ENCODE measurements at places on chromosomes 5 and 9. TPM values are rescaled to one million over a fixed set of nuclear protein-coding genes. Genes with fewer than 3 reads are reported as not detected.
A peak's percentile ranks its signal among the peaks of the same experiment; 100 is the strongest.

DNA sequence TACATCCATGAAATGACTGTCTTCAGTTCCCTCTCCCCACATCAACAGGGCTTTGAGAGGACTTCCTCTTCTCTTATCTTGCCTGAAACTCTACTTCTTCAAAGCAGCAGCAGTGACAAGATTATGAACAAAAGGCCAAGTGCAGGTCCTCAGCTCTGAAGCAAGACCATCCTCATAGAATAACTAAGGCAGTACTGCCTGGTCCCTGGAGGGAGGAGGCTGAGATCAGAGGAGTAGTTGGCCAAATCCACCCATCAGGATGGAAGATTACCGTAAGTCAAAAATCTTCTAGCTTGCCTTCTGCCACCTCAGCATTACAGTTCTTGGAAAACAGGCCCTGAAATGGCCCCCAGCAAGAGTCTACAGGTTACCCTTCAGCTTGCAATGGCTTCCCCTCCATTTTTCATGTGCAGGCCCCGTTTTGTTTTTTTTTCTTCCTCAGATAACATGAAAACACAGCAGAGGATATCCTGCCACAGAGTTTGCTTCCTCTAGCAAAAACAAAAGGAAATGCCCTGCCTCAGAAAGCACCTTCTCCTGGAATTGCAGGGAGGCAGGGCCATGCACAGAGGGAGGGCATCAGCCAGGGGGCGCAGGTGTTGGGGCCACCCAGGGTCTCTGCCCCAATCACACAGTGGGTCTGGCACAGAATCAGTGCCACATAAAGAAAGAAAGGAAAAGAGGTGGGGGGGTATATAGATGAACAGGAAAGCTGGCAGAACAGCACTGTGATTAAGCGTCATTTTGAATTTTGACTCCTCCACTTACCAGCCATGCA lies 40.0 kb downstream of the KLHL3 start:
- DNase-seq: no peak

GRCh38 chr5:51278539-51278938 lies 104.7 kb upstream of the ISL1 start:
- DNase-seq: no peak

GRCh38 chr5:168365581-168366081 lies 74.2 kb downstream of the WWC1 start:
- DNase-seq: no peak

- DNase-seq: peak; percentile 49
Observed at GRCh38 chr5:72366324-72366976, 46.3 kb downstream of the PTCD2 start.

DNA sequence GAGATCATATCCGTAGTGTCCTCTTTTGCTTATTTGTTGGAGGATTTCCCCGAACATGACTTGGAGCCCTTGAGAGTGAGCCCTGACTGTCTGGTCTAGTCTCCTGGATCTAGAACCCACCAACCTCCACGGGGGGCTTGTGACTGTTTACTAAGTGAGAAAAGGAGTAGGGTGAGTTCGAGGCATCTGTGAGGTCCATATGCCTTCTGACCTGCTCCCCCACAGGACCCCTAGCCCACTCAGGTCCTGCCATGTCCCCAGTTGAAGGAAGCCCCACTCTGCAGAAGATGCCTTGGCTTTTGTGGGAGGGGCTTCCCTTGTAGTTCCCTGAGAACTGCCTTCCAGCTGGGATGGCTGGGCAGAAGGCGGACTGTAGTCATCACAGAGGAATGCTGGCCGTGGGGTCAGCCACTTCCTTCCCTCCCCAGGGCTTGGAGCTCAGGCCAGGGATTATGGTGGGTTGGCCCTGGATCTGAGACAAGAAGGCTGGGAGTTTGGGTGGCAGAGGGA lies 7.0 kb upstream of the IRF1 start:
- no peak for DNase-seq

- DNase-seq: no peak
Observed at GRCh38 chr5:33973271-33973670, 11.2 kb downstream of the SLC45A2 start.

GRCh38 chr5:172002310-172002709 lies 4.1 kb downstream of the FBXW11 start:
- no peak for DNase-seq

- DNase-seq: no peak
Observed at GRCh38 chr5:137619191-137619870, 116.6 kb downstream of the KLHL3 start.

DNA sequence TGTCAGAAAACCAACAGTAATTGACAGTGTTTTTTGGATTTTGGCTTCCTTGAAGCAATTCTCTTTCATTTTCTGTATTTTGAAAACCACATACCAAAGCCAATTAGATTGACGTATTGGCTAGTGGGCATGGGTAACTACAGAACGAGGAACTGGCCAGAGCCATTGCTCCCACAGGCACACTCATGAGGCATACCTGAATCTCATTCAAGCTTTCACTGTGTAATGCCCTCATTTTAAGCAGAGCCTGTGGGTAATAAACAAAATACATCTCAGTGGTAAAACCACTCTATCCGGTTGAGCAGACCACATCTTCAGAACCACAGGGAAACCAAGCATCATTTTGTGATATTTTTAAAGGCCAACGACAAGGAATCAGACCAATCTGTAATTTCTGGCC lies 394.1 kb downstream of the ZNF608 start:
- DNase-seq: no peak

DNA sequence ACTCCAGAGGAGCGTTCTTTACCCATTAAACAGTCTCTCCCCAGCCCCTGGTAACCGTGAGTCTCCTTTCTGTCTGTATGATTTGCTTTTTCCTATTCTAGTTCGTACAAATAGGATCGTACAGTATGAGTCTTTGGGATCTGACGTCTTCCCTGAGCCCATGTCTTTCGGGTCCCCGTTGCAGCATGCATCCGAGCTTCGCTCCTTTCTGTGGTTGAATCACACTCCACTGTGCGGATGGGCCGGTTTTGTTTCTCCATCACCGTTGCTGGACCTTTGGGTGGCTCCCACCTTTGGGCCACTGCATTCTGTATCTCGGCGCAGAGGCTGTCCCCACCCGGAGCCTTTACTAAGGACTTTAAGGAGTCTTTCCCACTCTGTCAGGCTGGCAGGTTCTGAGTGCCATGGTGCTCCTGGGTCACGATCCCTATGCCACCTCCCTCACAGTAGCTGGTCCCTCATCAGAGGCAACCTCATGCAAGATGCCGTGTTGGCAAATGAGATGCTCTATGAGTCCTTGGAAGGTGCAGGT lies 145.7 kb upstream of the COL5A1 start:
- no peak for DNase-seq

DNA sequence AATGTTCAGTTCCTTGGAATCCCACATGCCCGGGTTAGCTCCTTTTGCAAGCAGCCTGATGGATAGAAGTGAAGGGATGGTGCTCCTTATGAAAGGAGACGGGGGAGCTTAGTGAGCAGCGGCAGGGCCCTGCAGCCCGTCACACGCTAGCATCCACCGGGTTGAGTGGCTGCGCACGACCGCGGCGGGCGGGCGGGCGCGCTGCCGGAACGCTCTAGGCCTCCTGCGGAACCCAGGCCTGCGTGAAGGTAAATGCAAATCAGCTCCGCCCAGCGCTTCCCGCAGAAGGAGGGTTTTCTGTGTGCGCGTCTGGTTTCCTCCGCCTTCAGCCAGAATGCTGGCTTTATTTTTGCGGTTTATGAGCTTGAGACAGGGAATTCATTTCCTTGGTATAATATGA lies 19.8 kb downstream of the IL12B start:
- no peak for DNase-seq

- DNase-seq: no peak
Observed at GRCh38 chr5:138273834-138274188, 610 bp downstream of the GFRA3 start.

DNA sequence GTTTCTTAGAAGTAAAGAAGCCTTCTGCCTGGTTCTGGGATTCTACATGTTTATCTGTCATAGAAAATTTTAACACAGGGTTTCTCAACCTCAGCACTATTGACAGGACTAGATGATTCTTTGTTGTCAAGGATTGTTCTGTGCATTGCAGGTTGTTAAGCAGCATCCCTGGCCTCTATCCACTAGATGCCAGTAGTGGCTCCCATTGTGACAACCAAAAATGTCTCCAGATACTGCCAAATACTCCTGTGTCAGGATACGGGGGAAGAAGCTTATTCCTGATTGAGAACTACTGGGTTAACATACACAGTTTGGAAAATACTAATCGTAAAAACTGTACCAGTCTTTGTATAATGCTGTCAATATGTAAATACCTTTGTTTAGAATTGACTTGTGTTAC lies 167.1 kb downstream of the NIPBL start:
- no peak for DNase-seq

DNA sequence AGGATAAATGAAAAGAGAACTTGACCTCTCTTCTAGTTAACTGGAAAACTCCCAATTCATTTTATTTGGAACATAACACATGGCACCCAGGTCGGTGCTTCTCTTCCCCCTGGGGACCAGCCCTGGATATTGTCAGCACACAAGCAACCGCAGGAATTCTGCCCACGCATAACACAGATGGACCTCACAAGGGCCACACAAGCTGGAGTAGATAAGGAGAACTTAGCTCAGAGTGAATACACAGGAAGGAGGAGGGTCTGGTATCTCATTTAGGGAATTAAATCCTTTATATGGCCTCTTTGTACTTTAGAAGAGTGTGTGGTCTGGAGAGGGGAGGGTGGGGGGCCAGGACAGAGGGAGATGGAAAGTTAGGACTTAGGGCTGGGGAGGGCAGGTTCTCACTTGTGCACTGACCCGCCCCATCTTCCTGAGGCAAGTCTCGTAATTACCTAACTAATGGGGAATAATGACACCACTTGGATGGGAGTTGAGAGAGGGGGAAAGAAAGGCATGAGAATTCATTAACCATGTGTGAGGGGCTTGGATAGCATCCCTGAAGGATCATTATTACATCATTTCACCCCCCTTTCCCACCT lies 341.2 kb upstream of the WWC1 start:
- no peak for DNase-seq

DNA sequence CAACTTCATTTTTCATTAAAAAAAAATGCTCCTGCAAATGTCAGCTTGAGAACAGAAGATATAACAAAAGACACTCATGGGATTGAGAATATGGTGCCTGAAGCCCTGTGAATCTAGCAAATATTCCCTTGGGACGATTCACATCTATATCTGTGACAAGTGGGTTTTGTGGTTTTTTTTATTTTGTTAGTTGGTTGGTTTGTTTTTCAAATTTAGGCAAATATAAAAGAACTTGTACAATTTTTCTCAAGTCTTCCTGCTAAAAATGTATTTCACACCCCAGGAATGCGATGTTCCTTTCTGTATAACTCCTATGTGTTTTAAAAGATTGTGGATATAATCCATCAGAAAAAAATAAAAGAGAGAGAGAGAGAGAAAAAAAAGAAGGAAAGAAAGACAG lies 1061.8 kb upstream of the ARRDC3 start:
- no peak for DNase-seq

- no peak for DNase-seq
Observed at GRCh38 chr5:59608745-59609144, 284.8 kb downstream of the PDE4D start.

- DNase-seq: no peak
Observed at GRCh38 chr9:79883073-79883645, 311.4 kb downstream of the TLE4 start.

DNA sequence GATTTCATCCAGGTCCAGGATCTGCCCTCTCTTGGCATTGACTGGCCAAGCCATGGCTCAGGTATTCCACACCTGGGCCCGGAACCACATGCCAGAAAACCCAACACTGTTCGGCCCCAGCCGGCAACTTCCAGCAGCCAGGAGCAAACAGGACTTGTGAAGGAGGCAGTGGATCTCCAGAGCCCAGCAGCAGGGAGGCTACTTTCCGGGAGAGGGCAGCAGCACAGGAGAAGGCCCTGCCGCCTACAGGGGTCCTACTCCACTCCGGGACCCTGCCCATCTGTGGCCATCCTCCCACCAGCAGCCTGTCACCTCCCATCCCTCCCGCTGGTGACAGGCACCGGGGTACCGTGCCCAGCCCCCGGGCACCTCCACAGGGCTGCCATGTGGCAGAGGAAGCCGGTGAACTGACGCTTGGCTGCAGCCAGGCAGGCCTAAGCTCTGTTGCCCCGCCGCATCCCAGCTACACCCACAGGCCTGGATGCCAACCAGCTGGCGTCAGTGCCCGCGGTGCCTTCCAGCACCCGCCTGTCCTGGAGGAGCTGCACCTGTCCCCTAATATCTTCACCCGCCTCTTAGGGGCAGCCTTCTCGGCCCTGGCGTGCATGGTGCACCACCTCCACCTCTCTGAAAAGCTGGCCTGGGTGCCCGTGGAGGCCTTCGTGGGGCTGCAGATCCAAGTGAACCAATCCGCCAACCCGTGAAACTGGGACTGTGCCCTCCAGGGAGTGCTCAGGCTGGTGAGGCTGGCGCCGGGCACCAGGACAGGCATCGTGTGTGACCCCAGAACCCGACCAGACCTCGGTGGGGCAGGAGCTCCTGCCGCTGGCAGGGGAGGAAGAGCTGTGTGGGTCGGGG lies 18.9 kb upstream of the SLC30A5 start:
- no peak for DNase-seq

DNA sequence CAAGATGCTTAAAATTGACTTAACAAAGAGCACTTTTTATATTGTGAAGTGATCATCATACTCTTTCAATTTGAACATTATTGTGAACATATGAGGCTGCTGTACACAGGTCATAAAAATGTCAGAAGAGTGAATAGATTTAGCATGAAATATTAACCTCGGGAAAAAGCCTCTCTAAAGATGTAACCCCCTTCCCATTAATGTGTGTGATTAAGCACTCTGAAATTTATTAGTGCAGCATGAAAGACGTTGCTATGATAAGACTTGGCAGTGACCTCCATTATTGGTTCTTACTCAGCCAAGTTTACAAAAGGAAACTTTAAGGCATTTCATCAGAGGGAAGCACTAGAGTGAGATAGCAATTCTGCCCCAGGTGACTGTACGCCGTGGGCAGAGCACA lies 326.5 kb downstream of the NTRK2 start:
- DNase-seq: no peak

GRCh38 chr5:177496070-177496726 lies 1.2 kb downstream of the PDLIM7 start:
- no peak for DNase-seq

GRCh38 chr5:172322028-172322965 lies 38.7 kb upstream of the UBTD2 start:
- no peak for DNase-seq

DNA sequence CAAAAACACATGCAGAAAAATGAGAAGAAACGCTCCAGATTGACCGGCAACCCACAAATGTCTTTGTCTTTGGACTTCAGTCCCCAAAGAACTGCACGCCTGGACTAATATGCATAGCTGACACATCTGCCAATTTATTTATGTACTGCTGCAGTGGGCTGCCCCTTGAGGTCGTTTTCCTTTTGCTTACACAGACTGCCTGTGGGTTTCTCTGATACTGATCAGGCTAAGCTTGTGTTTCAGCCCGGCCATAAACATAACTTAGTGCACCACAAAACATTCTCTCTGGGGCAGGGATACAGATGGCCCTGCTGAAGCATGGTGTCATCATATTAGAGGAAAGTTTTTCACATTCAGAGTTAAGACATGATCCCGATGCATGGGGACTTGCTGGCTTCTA lies 75.4 kb downstream of the NUDT12 start:
- DNase-seq: no peak

Gene C9orf153
- not detected for polyA plus RNA-seq

Gene UBE2D2
- polyA plus RNA-seq: 188 TPM

Gene GCNT4
- polyA plus RNA-seq: 17.6 TPM

Gene TMEM203
- 42.6 TPM for polyA plus RNA-seq

Gene CTSV
- 38.4 TPM for polyA plus RNA-seq

Gene GADD45G
- polyA plus RNA-seq: 2.5 TPM

Gene CCDC192
- 1.1 TPM for polyA plus RNA-seq

Gene PCDHGA2
- 6.0 TPM for polyA plus RNA-seq

Gene LCN9
- polyA plus RNA-seq: not detected

Gene EIF4E1B
- not detected for polyA plus RNA-seq

Gene BTNL8
- 0.54 TPM for polyA plus RNA-seq

Gene ARL14EPL
- not detected for polyA plus RNA-seq

Gene NR5A1
- not detected for polyA plus RNA-seq

Gene C8G
- polyA plus RNA-seq: 0.46 TPM

Gene EDIL3
- polyA plus RNA-seq: 59.4 TPM

All from right renal cortex interstitium (tissue), 3 donors.